ENCODE measurements at places on chromosomes 2 and 18.

- no peak for DNase-seq
These were observed 669.5 kb upstream of the REG3G start for GRCh38 chr2:78355967-78356366.

GRCh38 chr2:151347906-151348305 lies 9.5 kb upstream of the TNFAIP6 start:
- DNase-seq = no peak

DNA sequence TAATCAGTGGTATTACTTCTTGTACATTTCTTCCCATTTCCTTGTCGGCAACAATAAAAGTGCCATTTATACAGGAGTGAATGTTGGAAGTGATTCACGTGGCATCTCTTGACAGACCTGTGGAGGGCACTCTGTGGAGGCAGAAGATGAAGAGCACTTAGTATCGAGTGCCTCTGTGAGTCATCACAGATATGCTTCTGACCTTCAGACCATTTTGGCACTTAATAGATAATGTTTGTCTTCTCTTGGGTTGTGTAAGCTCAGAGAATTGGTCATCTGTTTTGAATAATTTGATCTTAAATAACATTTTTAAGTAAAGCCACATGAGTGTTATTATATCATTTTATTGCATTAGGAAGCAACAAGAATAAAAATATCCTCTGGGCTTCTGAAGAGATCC lies 305.5 kb downstream of the PTPRM start:
- DNase-seq = no peak

DNA sequence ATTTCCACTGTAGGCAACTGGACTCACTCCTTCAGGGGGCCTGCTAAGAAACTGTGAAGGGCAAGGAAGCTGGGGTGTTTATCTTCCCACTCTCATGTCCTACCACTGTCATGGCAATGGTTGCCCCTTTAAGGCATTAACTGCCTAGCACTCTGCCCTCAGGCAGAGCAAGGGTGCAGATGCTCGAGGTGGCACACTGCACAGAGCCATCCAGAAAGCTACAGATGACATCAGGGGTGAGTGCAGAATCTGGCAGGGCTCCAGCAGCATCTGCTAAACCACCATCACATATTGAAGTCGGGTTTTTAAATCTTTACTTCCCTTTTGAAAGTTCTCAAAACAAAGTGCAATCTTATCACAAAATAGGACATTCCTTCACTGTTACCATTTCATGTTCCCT lies 75.4 kb downstream of the RAPGEF4 start:
- DNase-seq = no peak

- no peak for DNase-seq
These were observed 177.3 kb downstream of the AGAP1 start for GRCh38 chr2:235670974-235671787.

- no peak for DNase-seq
These were observed 12.5 kb upstream of the TEX261 start for GRCh38 chr2:71006955-71007799.

DNA sequence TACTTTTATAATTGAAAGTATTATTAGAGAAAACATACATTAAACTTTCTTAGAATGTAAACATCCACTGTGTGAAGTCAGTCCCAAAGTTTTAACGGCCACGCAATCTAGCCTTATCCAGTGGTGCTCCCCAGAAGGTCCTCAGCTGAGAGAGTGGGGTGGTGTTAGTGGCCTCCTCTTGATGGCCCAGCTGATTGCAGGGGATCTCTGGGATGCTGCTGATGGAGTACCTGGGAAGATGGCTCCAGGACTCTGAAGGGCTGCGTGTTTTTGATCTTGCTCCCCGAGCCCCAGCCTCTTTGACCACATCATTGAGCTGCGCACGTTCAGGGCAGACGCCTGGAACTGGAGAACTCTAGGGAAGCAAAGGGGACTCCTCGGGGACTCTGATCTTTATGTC lies 181.4 kb downstream of the FAM210A start:
- no peak for DNase-seq

DNA sequence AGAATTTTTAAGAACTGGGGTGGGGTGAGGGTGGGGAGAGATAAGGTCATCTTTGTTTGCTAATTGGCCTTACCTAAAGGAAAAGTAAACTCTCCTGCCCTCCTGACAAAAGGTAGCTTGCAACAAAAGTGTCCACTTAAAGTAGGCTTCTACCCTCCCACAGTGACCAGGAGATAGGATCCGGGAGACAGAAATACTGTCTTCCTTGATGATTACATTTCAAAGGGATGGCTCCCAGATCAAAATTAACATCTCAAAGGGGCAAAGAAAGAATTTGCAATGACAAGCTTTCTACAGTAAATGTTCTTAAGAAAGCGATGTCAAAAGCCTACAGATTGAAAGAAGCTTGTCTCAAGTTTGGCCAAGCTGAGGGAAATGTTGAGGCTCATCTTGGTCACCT lies 775.3 kb downstream of the CPS1 start:
- DNase-seq = no peak

- no peak for DNase-seq
These were observed 211.9 kb downstream of the STK39 start for GRCh38 chr2:168035458-168035857.

GRCh38 chr18:29174891-29175290 lies 998.0 kb upstream of the CDH2 start:
- no peak for DNase-seq

- no peak for DNase-seq
These were observed 705.3 kb downstream of the SOCS6 start for GRCh38 chr18:70994116-70994515.

GRCh38 chr18:21327101-21327500 lies 85.1 kb downstream of the GREB1L start:
- DNase-seq = no peak

DNA sequence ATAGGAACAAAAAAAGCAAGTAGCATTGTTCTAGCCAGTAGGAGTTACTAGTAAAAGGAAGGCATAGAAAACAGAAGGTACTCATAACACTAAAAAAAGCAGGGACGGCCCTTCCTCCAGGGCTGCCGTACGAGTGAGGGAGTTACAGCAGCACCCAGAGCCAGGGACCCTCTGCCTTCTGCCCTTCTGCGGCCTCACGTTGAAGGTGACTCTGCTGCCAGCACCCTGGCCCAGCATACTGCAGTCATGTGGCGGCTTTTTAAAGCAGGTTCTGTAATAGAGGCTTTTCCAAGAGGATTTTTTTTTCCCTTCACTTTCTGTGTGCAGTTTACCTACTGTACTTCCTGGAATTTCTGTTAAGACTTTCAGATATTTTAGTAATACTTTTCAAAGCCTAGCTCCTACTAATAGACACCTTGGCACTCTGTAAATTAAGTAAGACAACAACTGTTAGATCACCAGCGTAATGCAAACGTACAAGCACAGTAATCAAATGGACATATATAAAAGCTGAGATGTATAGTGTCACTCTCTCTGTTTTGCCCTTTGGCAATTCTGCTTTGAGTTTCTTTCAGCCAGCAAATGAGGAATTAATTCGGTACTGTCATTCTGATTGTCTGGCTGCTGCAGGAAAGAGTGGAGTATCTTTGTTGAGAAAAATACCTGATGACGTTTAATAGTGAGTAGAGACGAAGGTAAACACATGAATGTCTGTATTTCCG lies 161.5 kb downstream of the PTGR3 start:
- DNase-seq = no peak

- no peak for DNase-seq
These were observed 7.7 kb upstream of the ARID5A start for GRCh38 chr2:96528700-96529375.

- DNase-seq = no peak
These were observed 130.2 kb downstream of the CD226 start for GRCh38 chr18:69817335-69817940.

DNA sequence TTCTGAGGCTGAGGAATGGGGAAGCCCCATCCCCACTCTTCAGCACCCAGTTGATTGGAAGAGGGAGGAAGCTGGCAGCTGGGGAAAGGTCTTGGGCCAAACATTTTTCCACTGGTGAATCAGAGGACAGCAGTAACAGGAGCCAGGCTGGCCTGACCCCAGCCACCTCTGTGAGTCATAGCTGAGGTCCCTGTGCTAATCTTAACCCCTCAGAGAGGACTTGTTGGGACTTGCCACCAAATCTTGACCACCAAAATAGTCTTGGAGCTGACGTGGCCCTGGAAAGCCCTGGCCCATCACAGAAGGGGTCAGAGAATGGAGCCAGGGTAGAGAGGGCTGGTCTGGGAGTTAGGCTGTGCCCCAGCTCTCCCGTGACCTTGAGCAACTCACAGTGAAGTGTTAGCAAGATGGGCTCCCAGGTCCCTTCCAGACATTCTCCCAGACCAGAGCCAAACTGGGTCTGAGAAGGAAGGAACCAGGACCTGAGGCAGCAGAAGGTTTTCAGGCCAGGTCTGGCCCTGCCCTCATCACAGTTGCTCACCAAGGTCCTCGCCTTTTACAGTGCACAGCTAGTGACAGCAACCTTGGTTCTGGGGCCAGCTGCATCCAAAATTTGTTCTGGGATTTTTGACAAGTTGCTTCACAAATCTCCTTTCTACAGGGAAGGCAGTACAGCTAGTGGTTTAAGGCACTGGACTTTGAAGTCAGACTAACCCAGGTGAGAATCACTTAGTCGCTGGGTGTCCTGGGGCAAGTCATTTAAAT lies 266.6 kb downstream of the CYP26B1 start:
- DNase-seq = no peak

GRCh38 chr2:113236367-113237159 lies 42.2 kb downstream of the PAX8 start:
- DNase-seq = no peak

GRCh38 chr2:170162271-170162632 lies 15.7 kb upstream of the MYO3B start:
- no peak for DNase-seq

GRCh38 chr2:69175790-69176715 lies 163.1 kb downstream of the ANTXR1 start:
- DNase-seq = no peak

- DNase-seq = no peak
These were observed 26.1 kb upstream of the MAL start for GRCh38 chr2:94999431-94999883.

GRCh38 chr2:148614014-148614321 lies 30.6 kb upstream of the EPC2 start:
- no peak for DNase-seq

DNA sequence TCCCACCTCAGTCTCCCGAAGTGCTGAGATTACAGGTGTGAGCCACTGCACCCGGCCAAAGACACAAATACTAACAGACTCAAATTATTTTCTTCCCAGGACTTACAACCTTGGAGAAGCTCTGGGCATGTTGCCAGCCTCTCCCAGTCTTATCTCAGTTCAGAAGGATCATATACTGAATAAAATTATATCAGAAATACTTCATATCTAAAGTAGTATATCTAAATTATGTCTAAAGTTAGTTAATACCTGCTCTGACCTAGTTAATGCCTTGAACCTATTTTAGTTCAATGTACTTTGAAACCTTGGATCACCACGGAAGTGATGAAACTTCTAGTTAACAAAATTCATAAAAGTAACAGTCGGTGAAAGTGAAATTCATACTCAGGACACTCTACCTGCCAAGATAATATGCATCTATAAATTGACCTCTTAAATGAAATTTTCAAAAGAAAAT lies 34.4 kb upstream of the CYBRD1 start:
- DNase-seq = no peak

DNA sequence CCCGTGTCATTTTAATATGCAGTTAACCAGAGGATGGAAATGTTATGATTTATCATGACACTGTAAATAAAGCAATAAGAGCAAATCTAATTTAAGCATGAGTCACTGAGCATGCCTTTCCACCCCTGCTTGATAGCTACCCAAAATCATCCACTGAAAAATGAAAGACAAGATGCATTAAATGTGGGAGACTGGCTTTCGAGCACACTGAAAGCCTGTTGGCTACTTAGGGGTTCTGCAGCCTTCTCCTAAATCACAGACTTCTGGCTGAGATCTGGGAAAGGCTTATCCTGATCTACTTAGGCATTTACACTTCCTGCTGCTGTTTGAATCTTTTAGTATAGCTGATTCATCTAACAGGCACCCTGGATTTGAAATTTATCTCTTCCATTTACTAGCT lies 778.3 kb upstream of the CDH7 start:
- DNase-seq = no peak

GRCh38 chr18:75962036-75962572 lies 532.9 kb downstream of the ZNF516 start:
- no peak for DNase-seq

DNA sequence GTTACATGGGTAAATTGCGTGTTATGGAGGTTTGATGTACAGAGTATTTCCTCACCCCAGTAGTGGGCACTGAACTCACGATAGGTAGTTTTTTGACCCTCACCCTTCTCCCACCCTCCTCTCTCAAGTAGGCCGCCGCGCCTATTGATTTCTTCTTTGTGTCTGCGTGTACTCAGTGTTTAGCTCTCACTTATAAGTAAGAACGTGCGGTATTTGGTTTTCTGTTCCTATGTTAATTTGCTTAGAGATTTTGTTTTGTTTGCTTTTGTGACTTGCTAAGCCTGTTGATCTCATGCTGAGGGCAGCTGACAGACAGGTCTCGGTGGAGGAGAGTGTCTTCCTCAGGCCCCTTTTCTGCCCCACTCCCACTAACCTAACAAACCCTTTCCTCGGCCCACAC lies 36.2 kb downstream of the ACOXL start:
- no peak for DNase-seq

- DNase-seq = no peak
These were observed 27.8 kb downstream of the CTIF start for GRCh38 chr18:48566589-48566988.

GRCh38 chr2:236193026-236193425 lies 24.8 kb upstream of the GBX2 start:
- DNase-seq = no peak

- no peak for DNase-seq
These were observed 12.9 kb upstream of the EPAS1 start for GRCh38 chr2:46284260-46284659.

DNA sequence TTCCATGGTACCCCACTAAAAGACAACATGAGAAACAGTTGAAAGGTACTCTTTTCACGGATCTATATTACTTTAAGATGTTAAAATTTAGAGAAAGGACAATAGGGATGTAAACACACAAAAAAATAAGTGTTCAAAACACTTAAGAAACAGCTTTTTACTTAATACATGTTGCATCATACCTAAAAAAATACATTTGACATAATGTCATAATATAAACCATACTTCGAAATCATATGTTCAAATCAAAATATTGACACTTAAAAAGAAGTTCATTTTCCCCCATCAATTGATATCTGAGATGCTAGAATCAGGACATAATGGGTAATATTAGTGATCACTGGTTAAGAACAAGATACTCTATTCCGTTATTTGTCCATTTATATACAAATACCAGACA lies 124.9 kb downstream of the GRB14 start:
- no peak for DNase-seq

GRCh38 chr2:134482131-134482723 lies 228.4 kb downstream of the MGAT5 start:
- DNase-seq = no peak

- DNase-seq = no peak
These were observed 16.8 kb downstream of the PPP4R1 start for GRCh38 chr18:9597609-9598008.

- DNase-seq = no peak
These were observed 11.0 kb upstream of the RNF144A start for GRCh38 chr2:6906165-6906741.

DNA sequence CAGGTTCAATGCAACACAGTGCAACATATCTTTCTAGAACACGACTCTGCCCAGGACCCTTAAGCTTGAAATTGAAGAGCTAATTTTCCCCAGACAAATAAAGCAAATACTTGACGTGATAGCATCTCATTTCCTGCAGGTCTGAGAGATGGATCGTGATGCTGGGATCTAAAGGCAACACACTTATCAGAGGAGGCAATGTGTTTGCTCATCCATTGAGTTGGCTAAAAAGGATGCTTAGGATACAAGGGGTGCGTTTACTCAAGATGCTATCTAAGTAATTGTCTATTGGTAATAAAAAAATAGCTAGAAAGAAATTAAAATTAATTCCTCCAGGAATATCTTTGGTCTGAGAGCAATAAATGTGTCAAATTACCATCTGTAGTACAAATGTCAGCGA lies 129.0 kb downstream of the SOCS6 start:
- no peak for DNase-seq
